ENCODE measurements at places on chromosomes 7 and 10. TPM values are rescaled to one million over a fixed set of nuclear protein-coding genes. Genes with fewer than 3 reads are reported as not detected.

SP4 gene
- total RNA-seq: 4.7 TPM

BMPER gene
- 93.3 TPM for total RNA-seq

GPR158 gene
- total RNA-seq: 0.12 TPM

AGR2 gene
- total RNA-seq: not detected

ZNF485 gene
- total RNA-seq: 1.9 TPM

COL13A1 gene
- total RNA-seq: 15.4 TPM

CFAP46 gene
- total RNA-seq: 0.49 TPM

SEC61A2 gene
- 12.8 TPM for total RNA-seq

DYNC1I1 gene
- total RNA-seq: 0.81 TPM

DNAH11 gene
- not detected for total RNA-seq

AFAP1L2 gene
- total RNA-seq: 1.8 TPM

TAS2R60 gene
- total RNA-seq: not detected

FGFBP3 gene
- total RNA-seq: 0.97 TPM

NEBL gene
- total RNA-seq: not detected

OR2A1 gene
- total RNA-seq: 0.12 TPM

PON3 gene
- 2.2 TPM for total RNA-seq
